ENCODE measurements at places on chromosomes 7 and 10.

- no peak for DNase-seq
These were observed 68.1 kb downstream of the LYZL1 start for GRCh38 chr10:29356931-29357330.

- no peak for DNase-seq
These were observed 342.1 kb downstream of the GRID1 start for GRCh38 chr10:86024281-86025041.

GRCh38 chr7:101401390-101402080 lies 38.9 kb downstream of the COL26A1 start:
- no peak for DNase-seq

- no peak for DNase-seq
These were observed 70.1 kb upstream of the RAB11FIP2 start for GRCh38 chr10:118116715-118117449.

DNA sequence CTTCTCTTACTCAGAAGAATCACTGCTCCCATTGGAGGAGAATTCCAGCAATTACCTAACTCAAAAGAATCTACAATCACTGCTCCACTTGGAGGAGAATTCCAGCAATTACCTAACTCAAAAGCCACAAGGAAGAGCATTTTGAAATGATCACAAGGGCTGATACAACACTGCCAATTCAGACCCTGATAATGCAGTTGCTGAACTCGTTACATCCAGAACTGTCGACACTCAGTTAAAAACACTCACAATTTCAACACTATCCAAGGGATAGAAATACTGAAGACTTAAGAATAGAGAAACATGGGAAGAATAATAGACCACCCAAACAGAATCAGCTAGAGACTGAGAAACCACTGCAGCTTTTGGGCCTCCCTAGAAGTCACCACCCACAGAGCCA lies 27.8 kb downstream of the AFAP1L2 start:
- DNase-seq = no peak

DNA sequence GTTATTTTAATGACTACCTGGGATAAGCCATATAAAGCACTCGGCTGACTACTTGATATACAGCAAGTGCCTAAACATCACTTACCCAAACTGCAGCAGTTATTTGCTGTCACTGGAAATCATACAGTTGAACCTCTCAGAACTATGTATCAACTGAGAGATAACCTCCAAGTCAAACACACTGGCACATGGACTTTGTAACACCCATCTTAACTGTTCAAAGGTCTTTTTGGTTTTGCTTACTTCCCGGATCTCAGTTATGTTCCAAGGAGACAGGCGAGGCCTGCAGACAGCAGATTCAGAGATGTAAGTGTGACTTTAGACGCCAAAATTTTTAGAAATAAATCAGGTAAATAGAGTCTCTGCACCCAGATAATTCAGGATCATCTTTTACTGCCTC lies 34.6 kb upstream of the DAGLB start:
- DNase-seq = no peak

DNA sequence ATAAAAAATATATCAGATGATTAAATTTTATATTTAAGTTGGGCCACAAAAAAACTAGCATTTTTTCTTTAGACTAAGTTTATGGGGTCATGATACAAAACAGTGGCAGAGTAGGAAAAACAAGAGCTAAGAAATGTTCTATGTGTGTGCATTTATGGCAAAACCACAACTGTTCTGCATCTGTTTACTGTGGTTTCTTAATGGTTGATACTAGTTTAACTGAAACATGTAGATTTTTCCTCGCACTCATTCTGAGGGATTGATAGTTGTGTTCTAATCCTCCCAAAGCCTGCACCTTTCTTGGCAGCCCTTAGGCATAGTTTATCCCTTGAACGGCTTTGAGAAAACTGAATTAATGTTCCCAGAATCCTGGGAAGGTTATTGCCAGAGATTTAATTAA lies 66.6 kb upstream of the PHYHIPL start:
- no peak for DNase-seq

- no peak for DNase-seq
These were observed 597.2 kb downstream of the TYW1 start for GRCh38 chr7:67593794-67594193.

DNA sequence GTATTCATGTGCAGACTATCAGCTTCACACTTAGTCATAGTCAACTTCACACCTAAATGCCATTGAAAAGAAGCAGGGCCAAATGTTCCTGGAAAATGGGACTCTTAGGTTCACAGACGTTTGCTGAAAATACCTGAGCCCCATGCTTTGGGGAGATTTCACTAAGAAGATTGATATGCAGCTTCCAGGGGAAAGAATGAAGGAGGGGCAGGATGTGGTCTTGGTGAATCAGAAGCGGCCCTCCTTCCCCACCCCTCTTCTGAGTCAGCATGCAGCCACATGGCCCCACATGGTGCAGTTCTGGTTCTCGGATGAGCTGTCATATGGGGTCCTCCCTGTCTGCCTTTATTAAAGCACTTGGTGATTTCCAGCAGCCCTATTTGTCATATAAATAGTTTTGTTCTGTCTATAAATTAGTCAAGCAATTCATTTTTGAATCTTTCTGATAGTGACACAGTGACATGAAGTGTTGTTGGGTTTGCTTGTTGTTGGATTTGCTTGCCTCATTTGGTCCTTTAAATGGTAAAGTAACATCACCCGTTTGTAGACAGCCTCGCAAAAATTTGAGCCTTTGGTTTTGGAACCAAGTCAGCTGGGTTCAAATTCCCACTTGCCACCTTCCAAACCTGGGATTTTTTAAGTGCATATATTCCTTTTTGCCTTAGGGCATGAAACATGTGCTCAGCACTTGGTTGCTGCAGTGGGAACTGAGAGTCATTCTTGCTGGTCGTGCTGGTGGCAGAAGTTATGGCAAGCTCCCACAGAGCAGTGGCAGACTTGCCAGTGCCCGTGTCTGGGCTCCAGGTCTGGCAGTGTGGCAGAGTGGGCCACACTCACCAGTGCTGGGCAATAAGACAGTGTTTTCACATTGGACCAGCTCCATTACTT lies 68.1 kb upstream of the CDK6 start:
- DNase-seq = peak; percentile 60
